ENCODE measurements at places on chromosomes 6 and 20.

GRCh38 chr6:170506446-170506845, 46.7 kb downstream of the PSMB1 start:
- H3K27ac ChIP-seq: no peak overlapping the region
- no peaks in the 10 kb centered on the region for H3K36me3 ChIP-seq
- no peak overlapping the region for H3K4me3 ChIP-seq
- H3K4me1 ChIP-seq: no peaks in the 10 kb centered on the region

- no peak for DNase-seq
- no peaks in the 10 kb centered on the region for H3K27me3 ChIP-seq
- H3K27ac ChIP-seq: no peak overlapping the region
- no peak overlapping the region for H3K4me3 ChIP-seq
These were observed 52.3 kb upstream of the ADGRF1 start for GRCh38 chr6:47094241-47094925.

DNA sequence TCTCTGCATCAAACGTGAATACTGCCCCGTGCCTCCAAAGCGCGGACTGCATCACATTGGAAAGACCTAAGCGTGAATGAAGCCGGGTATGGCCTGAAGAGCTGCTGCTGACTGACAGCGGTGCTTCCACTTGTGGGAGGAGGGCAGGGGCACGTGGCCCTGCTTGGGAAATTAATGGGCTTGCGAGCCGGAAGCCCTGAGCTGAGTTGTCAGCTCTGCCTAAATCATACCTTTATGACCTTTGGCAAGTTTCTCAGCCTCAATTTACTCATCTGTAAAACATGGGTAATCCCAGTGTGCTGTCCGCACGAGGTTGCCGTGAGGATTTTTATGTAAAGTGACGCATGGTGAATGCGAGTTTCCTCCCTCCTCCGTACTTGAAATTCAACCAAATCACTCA, 67.0 kb upstream of the FOXQ1 start:
- DNase-seq: no peak
- H3K27me3 ChIP-seq: no peaks in the 10 kb centered on the region

DNA sequence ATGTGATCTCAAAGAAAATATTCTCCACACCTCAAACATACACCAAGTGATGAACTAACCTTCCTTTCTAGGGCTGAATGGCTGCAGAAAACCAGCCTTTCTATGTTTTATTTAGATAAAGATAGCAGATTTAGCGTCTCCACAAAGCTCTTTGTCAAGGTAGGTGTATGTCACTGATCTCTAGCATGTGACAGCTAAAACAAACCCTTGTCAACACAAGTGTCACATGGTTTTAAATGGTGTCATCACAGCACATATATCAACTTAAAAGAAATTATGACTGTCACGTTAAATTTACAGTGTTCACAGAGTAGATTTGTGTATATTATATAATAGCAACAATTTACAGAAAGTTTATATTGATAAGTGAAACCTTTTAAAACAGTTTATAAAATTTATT, 58.3 kb downstream of the TENT5A start:
- H3K4me3 ChIP-seq: no peak overlapping the region
- no peak overlapping the region for H3K27ac ChIP-seq
- H3K4me1 ChIP-seq: peaks cover 6% of the 10 kb centered on the region

DNA sequence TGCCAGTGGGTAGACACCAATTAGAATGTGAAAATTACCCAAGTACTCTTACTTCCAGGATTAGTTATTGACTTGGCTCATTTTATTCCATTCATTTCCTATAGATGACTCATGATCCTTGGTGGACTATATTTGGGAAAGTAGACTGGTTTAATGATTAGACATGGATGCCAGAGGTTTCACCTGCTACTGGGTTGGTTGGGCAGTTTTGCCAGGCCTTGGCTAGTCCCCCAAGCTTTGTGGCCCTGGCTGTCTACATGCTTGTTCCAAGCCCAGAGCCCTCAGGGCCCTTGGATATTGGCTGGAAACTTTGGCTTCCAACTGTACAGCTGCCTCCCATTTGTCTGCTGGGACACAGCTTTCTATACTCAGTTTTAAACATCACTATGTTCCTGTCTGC, 104.1 kb downstream of the ZFP64 start:
- no peak for DNase-seq
- H3K27ac ChIP-seq: no peak overlapping the region
- H3K27me3 ChIP-seq: no peaks in the 10 kb centered on the region
- no peaks in the 10 kb centered on the region for H3K36me3 ChIP-seq
- no peak overlapping the region for H3K4me3 ChIP-seq
- H3K4me1 ChIP-seq: no peaks in the 10 kb centered on the region

DNA sequence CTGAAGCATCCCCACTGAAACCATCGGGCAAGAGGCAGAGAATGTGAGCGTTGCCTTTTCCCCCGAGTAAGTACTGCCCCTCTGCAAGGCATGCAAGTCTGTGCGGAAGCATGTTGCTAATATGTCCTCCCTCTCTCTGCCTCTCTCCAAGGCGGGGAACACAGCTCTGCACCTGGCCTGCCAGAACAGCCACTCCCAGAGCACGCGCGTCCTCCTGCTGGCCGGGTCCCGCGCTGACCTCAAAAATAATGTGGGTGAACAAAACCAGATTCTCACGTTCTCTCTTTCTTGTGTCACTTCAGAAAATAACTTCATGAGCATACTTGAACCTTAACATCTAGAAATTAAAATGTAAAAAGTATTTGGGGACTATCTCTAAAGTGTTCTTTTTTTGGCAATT, 26.4 kb downstream of the LYRM2 start:
- no peaks in the 10 kb centered on the region for H3K36me3 ChIP-seq
- H3K4me3 ChIP-seq: no peak overlapping the region
- no peak overlapping the region for H3K27ac ChIP-seq
- no peaks in the 10 kb centered on the region for H3K4me1 ChIP-seq
- H3K27me3 ChIP-seq: no peaks in the 10 kb centered on the region

- no peaks in the 10 kb centered on the region for H3K27me3 ChIP-seq
- DNase-seq: no peak
- H3K36me3 ChIP-seq: no peaks in the 10 kb centered on the region
- no peaks in the 10 kb centered on the region for H3K4me1 ChIP-seq
- H3K27ac ChIP-seq: no peak overlapping the region
These were observed 18.7 kb downstream of the HLA-DMB start for GRCh38 chr6:32922083-32922482.

GRCh38 chr20:47535088-47535487, 33.4 kb downstream of the NCOA3 start:
- no peak overlapping the region for H3K4me3 ChIP-seq
- no peaks in the 10 kb centered on the region for H3K36me3 ChIP-seq
- no peak overlapping the region for H3K27ac ChIP-seq
- no peak for DNase-seq
- peaks cover 6% of the 10 kb centered on the region for H3K4me1 ChIP-seq
- no peaks in the 10 kb centered on the region for H3K27me3 ChIP-seq

GRCh38 chr20:10842116-10842515, 168.3 kb upstream of the JAG1 start:
- no peaks in the 10 kb centered on the region for H3K36me3 ChIP-seq
- H3K27me3 ChIP-seq: no peaks in the 10 kb centered on the region
- H3K27ac ChIP-seq: no peak overlapping the region
- DNase-seq: no peak

GRCh38 chr6:46777476-46778346, 15.5 kb upstream of the MEP1A start:
- no peak overlapping the region for H3K27ac ChIP-seq
- H3K27me3 ChIP-seq: no peaks in the 10 kb centered on the region
- H3K4me3 ChIP-seq: no peak overlapping the region
- H3K36me3 ChIP-seq: no peaks in the 10 kb centered on the region
- H3K4me1 ChIP-seq: no peaks in the 10 kb centered on the region

DNA sequence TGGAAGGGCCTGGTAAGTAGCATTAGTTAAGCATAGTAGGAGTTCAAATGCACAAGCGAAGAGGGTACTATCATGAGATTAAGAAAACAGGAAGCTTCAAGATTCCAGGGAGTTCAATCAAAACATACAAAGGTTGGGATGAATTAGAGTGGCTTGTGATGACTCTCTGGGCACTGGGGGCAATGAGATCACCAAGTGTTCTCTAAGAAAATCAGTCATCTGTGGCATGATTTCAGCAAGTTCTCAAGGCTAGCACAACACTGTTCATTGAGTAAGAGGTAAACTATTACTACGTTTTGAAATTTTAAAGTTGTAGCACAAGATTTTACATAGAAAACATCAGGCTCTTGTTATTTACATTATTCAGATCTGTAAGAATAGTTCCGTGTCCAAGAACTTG, 139.7 kb upstream of the FLRT3 start:
- H3K36me3 ChIP-seq: no peaks in the 10 kb centered on the region
- H3K27me3 ChIP-seq: no peaks in the 10 kb centered on the region
- DNase-seq: no peak
- H3K27ac ChIP-seq: no peak overlapping the region
- H3K4me3 ChIP-seq: no peak overlapping the region
- no peaks in the 10 kb centered on the region for H3K4me1 ChIP-seq

- H3K36me3 ChIP-seq: no peaks in the 10 kb centered on the region
- H3K4me1 ChIP-seq: no peaks in the 10 kb centered on the region
- H3K27me3 ChIP-seq: no peaks in the 10 kb centered on the region
- DNase-seq: no peak
- H3K4me3 ChIP-seq: no peak overlapping the region
These were observed 120.8 kb downstream of the FYN start for GRCh38 chr6:111752476-111752875.

DNA sequence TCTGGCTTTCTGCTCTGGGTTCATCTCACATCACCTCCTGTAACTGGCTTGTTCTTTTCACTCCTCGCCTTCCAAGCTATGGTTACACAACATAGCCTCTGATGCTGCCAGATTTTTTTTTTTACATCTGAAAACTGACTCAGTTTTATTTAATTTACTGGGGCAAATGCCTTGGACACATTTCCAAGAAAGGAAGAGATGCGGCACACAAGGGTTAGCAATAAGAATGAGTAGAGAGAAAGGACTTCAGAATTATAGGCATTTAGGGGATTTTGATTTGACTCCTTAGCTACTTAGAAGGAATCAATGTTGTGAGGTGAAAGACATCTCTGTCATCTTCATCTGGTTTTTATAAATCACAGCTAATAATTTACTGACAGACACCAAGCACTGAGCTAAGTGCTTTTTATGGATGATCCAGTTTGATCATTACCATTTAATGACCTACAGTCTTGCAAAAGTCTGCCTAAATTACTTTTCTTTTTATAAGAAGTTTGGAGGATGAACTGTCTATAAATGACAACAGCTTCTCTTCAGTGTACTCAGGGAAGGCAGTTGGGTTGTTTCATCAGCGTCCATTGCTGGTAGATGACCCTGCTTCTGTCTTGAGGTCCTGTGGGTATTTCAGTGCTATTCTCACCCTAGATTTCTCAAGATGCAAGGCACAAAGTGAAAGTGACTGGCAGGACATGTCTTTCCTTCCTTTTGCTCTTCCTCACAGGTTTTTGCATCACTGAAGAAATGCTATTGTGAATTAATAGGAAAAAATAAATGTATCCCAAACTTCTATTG, 31.1 kb downstream of the LAMA4 start:
- no peaks in the 10 kb centered on the region for H3K36me3 ChIP-seq
- no peaks in the 10 kb centered on the region for H3K27me3 ChIP-seq
- H3K4me1 ChIP-seq: no peaks in the 10 kb centered on the region
- no peak for DNase-seq

GRCh38 chr6:7973584-7973983, 63.0 kb upstream of the TXNDC5 start:
- peaks cover 19% of the 10 kb centered on the region for H3K27me3 ChIP-seq
- H3K27ac ChIP-seq: no peak overlapping the region
- H3K36me3 ChIP-seq: no peaks in the 10 kb centered on the region
- peaks cover 27% of the 10 kb centered on the region for H3K4me1 ChIP-seq

GRCh38 chr6:149985481-149985937, 21.8 kb downstream of the ULBP1 start:
- no peak for DNase-seq
- no peak overlapping the region for H3K27ac ChIP-seq
- H3K36me3 ChIP-seq: no peaks in the 10 kb centered on the region
- H3K4me3 ChIP-seq: no peak overlapping the region
- no peaks in the 10 kb centered on the region for H3K4me1 ChIP-seq
